ENCODE measurements at places on chromosomes 11 and 22. TPM values are rescaled to one million over a fixed set of nuclear protein-coding genes. Genes with fewer than 3 reads are reported as not detected.
A peak's percentile ranks its signal among the peaks of the same experiment; 100 is the strongest.

GRCh38 chr22:46966495-46966845 lies 204.0 kb downstream of the TBC1D22A start:
- peaks cover 2% of the 10 kb centered on the region for H3K36me3 ChIP-seq
- DNase-seq = no peak
- no peak overlapping the region for H3K4me3 ChIP-seq
- H3K27ac ChIP-seq = no peak overlapping the region
- peaks cover 13% of the 10 kb centered on the region for H3K4me1 ChIP-seq
- no peaks in the 10 kb centered on the region for H3K27me3 ChIP-seq

Gene BDNF
- not detected for total RNA-seq

- H3K36me3 ChIP-seq = no peaks in the 10 kb centered on the region
- DNase-seq = no peak
- H3K4me1 ChIP-seq = no peaks in the 10 kb centered on the region
- no peak overlapping the region for H3K4me3 ChIP-seq
- no peak overlapping the region for H3K27ac ChIP-seq
Measured at GRCh38 chr11:68990995-68991780, 10.4 kb upstream of the MRGPRD start.

GRCh38 chr22:43098356-43098755 lies 9.2 kb upstream of the TTLL1 start:
- DNase-seq = no peak
- peaks cover 4% of the 10 kb centered on the region for H3K36me3 ChIP-seq
- H3K27me3 ChIP-seq = no peaks in the 10 kb centered on the region
- no peak overlapping the region for H3K27ac ChIP-seq

- H3K36me3 ChIP-seq = no peaks in the 10 kb centered on the region
- no peak overlapping the region for H3K27ac ChIP-seq
- H3K27me3 ChIP-seq = peaks cover 72% of the 10 kb centered on the region
- DNase-seq = no peak
- H3K4me3 ChIP-seq = no peak overlapping the region
- peaks cover 18% of the 10 kb centered on the region for H3K4me1 ChIP-seq
Measured at GRCh38 chr11:27699926-27700350, 317 bp downstream of the BDNF start.

Gene C1QTNF5
- not detected for total RNA-seq

DNA sequence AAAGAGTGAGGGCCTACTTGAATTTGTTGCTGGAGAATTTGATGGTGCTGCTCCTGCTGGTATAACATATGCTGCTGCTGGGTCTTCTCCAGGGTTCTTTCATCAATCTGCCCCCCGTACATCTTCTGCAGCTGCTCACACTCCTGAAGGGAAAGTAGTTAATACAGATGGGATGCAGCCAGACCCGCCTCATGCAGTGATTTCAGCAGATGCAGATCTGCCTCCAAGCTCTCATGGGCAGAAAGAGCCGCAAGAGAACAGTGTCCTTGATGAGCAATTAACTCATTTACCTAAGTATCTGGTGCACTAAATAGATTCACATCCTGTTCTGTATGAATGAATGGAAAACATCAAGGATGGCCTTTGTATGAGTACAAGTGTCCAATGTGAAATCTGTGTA lies 24.8 kb upstream of the APOA1 start:
- H3K27ac ChIP-seq = no peak overlapping the region
- H3K4me3 ChIP-seq = no peak overlapping the region
- H3K4me1 ChIP-seq = peaks cover 5% of the 10 kb centered on the region
- H3K27me3 ChIP-seq = no peaks in the 10 kb centered on the region
- peaks cover 55% of the 10 kb centered on the region for H3K36me3 ChIP-seq

DNA sequence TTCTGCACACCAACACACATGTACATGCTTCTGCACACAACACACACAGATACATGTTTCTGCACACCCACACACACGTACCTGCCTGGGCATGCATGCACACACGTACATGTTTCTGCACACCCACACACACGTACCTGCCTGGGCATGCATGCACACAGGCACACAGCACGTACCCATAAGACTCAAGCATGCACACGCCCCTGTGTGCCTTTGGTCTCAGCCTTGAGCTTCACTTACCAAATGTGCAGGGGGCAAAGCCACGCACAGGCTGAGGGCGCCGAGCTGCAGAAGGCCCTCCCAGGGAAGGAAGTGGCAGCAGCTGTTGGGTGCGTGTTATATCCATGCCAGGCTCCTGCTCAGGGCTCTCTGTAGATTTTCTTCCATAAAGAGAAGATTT lies 34.7 kb upstream of the SMIM38 start:
- no peak for DNase-seq
- H3K4me3 ChIP-seq = no peak overlapping the region
- peaks cover 42% of the 10 kb centered on the region for H3K4me1 ChIP-seq
- no peaks in the 10 kb centered on the region for H3K27me3 ChIP-seq

DNA sequence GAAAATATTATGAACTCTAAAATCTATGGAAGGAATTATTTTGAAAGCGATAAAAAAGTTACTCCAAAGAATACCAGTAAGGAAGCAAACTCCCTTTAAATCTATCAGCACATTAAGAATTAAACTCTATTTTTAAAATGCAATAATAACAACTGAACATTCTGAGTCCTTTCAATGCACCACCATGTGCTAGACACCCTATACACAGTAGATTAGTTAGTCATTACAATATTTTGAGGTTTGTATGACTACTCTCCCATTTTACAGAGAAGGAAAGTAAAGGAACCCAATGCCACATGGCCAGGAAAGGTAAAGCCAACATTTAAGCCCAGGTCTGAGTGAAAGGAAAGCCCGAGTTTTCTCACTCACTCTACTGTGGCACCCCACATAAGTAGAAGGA lies 17.7 kb downstream of the JAML start:
- H3K27ac ChIP-seq = peak overlapping the region; percentile 90
- no peaks in the 10 kb centered on the region for H3K27me3 ChIP-seq

- H3K27ac ChIP-seq = no peak overlapping the region
- no peaks in the 10 kb centered on the region for H3K36me3 ChIP-seq
- no peaks in the 10 kb centered on the region for H3K4me1 ChIP-seq
Measured at GRCh38 chr22:17754233-17754925, 19.9 kb downstream of the BID start.
